Vagina (tissue), 2 donors: ENCODE measurements at places on chromosomes 7 and 10. TPM values are rescaled to one million over a fixed set of nuclear protein-coding genes. Genes with fewer than 3 reads are reported as not detected.
A peak's percentile ranks its signal among the peaks of the same experiment; 100 is the strongest.

GRCh38 chr7:12092499-12093130 is 118.5 kb upstream of the TMEM106B start:
- no peaks in the 10 kb centered on the region for H3K36me3 ChIP-seq
- H3K27me3 ChIP-seq: no peaks in the 10 kb centered on the region
- no peak overlapping the region for H3K4me3 ChIP-seq

DNA sequence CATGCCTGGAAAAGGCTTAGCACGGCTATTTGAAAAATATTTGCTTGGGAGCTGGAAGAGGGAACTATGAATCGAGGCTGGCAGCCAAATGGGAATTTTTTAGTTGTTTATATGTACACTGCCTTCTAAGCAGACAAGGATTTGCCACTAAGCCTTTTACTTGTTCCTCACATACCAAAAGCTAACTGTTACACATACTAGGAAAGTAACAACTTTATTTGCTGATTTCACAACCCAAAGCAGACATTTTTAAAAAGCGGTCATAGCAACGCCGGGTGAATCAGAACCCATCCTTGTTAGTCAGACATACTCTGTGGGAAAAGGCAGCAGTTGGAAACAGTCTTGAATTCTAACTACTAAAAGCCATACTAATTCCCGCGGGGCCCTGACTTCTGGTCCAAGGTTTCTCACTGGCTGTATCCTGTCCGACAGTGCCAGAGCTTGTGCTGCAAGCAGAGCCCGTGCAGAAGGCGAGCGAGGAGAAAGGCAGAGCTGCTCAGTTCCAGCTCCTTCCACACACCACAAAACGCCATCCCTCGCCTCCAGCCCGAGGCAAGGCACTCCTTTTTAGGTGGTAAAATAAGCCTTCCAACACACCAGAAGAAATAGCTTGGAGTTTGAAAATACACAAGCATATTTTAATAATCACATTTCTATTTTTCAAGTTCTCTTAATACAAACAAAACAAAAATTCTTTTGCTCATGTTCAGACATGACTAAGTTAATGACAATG is 89.2 kb downstream of the RNF216 start:
- peaks cover 93% of the 10 kb centered on the region for H3K4me1 ChIP-seq
- no peaks in the 10 kb centered on the region for H3K27me3 ChIP-seq
- peak overlapping the region; percentile 83 for H3K27ac ChIP-seq
- peak; percentile 97 for DNase-seq
- H3K4me3 ChIP-seq: no peak overlapping the region

- H3K27ac ChIP-seq: no peak overlapping the region
- no peaks in the 10 kb centered on the region for H3K27me3 ChIP-seq
- H3K36me3 ChIP-seq: no peaks in the 10 kb centered on the region
- no peak for DNase-seq
Measured at GRCh38 chr10:57014758-57015157, 653.7 kb upstream of the ZWINT start.

DNA sequence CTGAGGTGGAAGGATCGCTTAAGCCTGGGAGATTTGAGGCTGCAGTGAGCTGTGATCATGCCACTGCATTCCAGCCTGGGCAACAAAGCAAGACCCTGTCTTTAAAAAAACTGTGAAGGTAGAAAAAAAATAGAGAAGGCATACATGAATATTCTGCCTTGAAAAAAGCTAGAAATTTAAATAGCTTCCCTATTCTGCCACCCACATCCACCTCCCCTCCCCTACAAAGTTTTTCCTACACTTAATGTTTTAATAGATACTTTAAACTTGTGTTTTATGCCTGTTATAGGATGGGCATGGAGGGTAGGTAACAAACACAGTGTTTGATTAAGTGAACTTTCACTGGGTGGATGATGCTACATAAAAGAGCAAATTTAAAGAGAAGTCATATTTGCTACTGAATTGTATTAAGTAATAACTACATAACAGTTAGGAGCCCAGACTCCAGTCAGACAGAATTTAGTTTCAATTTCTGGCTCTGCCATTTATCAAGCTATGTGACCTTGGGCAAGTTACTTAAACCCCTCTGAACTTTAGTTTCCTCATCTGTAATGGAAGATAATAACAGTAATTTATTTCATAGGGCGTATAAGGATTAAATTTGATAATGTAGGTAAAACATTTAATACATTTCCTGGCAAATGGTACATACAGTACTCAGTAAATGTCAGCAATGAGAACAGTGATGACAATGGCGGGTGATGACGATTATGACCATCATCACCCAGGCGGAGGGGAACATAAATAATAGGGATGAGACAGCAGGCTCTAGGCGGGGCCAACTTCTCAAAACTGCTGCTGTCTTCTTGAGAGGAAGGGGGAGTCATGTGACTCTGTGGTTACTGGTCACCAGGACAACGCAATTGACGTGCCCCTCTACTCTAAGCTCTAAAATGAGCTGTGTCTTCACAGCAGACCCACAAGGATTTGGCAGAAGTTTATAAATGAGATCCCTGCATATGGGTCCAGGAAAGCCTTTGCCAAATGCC is 15.8 kb downstream of the DNMBP start:
- peaks cover 64% of the 10 kb centered on the region for H3K4me1 ChIP-seq
- DNase-seq: no peak
- H3K4me3 ChIP-seq: no peak overlapping the region
- H3K36me3 ChIP-seq: no peaks in the 10 kb centered on the region

MCU gene
- 44.7 TPM for total RNA-seq

DNA sequence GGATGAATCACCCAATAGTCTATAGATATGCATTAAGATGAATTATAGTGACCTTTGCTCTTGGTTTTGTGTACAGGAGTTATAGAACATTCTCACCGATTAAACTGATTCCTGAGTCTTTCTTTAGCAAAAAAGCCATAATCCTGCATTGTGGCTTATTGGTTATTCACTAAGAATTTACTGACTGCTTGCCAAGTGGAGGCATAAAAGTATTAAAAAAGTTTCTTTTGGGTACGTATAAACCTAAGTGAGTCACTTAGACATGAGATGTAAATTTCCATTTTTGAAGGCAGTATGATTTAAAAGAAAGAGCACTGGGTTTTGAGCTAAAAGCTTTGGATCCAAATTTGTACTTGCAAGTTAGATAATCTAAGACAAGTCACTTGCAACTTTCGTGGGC is 100.7 kb downstream of the CDK6 start:
- no peaks in the 10 kb centered on the region for H3K36me3 ChIP-seq
- DNase-seq: no peak
- no peak overlapping the region for H3K27ac ChIP-seq

MALSU1 gene
- total RNA-seq: 56.7 TPM

DNA sequence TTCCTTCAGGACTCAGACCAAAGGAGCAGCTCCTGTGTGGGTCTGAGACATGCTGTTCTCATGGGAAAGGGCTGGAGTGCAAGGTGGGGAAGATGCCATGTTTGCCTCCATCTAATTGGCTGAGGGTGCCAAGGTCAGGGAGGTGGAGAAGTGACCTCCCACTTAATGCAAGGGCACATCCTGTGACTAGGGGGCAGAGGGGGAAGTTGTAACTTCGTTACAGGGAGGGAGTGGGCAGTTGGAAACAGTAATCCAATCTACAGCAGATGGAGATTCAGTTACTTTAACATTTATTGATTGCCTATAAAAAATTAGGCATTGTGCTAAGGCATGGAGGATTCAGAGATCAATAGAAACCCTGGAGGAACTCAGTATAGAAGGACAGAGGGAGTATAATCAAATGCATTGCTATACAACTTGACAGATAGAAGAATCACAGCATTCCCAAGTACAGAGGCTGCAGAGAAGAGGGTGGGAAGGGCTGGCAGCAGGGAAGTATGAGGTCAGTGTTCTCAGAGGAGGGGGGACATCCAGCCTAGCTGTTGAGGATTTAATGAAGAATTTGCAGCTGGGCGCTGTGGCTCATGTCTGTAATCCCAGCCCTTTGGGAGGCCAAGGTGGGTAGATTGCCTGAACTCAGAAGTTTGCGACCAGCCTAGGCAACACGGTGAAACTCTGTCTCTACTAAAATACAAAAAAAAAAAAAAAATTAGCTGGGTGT is 75.9 kb downstream of the CCNY start:
- DNase-seq: no peak
- no peaks in the 10 kb centered on the region for H3K27me3 ChIP-seq
- H3K27ac ChIP-seq: no peak overlapping the region
- peaks cover 41% of the 10 kb centered on the region for H3K4me1 ChIP-seq
- H3K4me3 ChIP-seq: no peak overlapping the region

LRRC17 gene
- total RNA-seq: 2.9 TPM

DNA sequence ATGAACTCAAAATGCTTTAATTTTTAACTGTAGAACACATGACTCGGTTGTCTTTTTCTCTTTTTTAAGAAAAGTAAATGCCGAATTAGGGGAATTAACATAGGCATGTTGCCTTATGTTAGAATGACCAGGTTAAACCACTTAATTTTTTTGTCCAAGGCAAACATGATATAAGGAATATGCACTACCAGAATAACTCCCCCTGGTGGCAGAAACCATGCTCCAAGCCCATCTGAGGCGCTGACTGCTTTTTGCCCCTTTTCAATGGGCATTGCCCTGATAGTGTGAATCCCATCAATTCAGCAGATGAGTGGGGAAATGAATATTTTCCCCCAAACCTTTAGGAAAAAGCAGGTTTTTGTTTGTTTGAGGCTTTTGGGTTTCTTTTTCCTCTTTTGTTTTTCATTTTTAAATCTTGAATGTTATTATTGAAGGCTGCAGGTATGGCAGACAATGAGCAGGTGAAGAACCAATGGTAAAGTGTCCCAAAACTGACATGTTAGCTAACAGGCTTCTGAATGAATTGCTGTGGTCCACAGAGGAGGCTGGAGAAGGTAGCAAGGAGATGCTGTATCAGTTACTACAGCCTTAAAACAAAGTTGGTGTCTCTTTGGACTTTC is 284.3 kb downstream of the SORCS3 start:
- H3K27ac ChIP-seq: no peak overlapping the region
- H3K36me3 ChIP-seq: no peaks in the 10 kb centered on the region
- H3K4me1 ChIP-seq: no peaks in the 10 kb centered on the region
- H3K4me3 ChIP-seq: no peak overlapping the region
- no peaks in the 10 kb centered on the region for H3K27me3 ChIP-seq

GRCh38 chr7:139548302-139549028 is 25.0 kb downstream of the CLEC2L start:
- no peak for DNase-seq
- no peaks in the 10 kb centered on the region for H3K4me1 ChIP-seq
- H3K36me3 ChIP-seq: no peaks in the 10 kb centered on the region
- no peaks in the 10 kb centered on the region for H3K27me3 ChIP-seq

- H3K27ac ChIP-seq: no peak overlapping the region
- no peaks in the 10 kb centered on the region for H3K4me1 ChIP-seq
- DNase-seq: no peak
- no peak overlapping the region for H3K4me3 ChIP-seq
Measured at GRCh38 chr7:70384891-70385290, 747.1 kb upstream of the GALNT17 start.

DNA sequence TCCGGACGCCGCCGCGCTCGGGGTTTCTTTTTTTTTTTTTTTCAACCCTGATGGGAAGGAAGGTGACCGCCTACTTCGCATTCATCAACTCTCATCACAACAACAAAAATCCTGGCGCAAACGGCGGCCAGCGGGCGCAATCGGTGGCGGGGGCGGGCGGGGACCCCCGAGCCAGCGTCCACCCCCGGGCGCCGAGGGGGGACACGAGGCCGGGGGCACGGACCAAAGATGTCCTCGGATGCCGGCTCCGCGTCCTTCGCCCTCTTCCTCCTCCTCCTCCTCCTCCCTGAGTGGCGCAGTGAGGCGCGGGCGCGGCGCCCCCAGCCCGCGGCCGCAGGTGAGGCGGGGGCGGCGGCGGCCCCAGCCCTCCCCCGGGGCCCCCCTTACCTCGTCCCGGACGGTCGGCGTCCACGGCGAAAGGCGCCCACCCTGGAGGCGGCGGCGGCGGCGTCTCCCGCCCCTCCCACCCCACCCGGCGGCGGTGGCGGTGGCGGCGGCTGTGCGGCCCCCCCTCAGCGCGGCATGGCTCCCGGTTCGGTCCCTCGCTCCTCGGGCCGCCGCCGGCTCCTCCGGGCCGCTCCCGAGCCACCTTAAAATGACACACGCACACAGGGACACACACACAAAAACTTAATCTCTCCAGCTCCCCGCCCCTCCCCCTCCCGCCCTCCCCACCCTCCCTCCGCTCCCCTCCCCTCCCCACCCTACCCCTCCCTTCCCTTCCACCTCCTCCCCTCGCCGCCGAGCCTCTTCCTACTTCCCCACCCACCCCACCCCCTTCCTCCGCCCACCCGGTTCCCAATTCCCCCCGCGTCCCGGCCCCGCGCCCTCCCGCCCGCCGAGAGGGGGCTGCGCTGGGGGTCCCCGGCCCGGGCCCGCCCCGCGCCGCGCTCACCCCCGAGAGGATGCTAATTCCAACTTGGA is at the start of gene CTBP2:
TSS of gene CTBP2 (minus strand) at position 632 of the 924 bp plus-strand sequence.
- peaks cover 41% of the 10 kb centered on the region for H3K4me1 ChIP-seq
- H3K36me3 ChIP-seq: no peaks in the 10 kb centered on the region
- peak within 1 kb of the TSS; percentile 98 for H3K27ac ChIP-seq
- H3K4me3 ChIP-seq: peak within 1 kb of the TSS; percentile 78
- H3K27me3 ChIP-seq: no peaks in the 10 kb centered on the region

TMEM178B gene
- total RNA-seq: 1.2 TPM

GRCh38 chr7:157358041-157358752 is 21.4 kb downstream of the DNAJB6 start:
- no peak for DNase-seq
- H3K27ac ChIP-seq: peak overlapping the region; percentile 27
- no peaks in the 10 kb centered on the region for H3K27me3 ChIP-seq

DNA sequence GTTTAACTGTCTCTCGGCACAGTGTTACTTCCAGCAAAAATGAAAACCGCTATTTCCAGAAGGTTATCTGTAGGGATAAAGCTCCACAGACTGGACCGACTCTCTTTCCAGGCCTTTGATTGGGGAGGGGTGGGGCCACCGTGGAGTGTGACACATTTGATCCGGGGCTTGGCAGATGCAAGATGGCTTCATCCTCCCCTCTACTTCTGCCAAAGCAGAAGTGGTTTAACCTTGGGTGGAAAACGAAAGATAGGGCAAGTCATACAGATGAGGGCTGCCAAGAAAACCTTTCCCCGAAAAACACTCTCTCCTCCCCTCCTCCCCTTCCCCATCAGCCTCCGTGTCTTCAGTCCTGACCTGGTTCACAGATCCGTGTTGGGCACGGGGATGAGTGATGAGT is 139.7 kb upstream of the SH2B2 start:
- no peak for DNase-seq
- H3K4me3 ChIP-seq: no peak overlapping the region
- no peak overlapping the region for H3K27ac ChIP-seq

- no peaks in the 10 kb centered on the region for H3K4me1 ChIP-seq
- no peak for DNase-seq
- no peak overlapping the region for H3K4me3 ChIP-seq
- H3K27me3 ChIP-seq: no peaks in the 10 kb centered on the region
Measured at GRCh38 chr7:157440346-157441022, 103.7 kb downstream of the DNAJB6 start.

DNA sequence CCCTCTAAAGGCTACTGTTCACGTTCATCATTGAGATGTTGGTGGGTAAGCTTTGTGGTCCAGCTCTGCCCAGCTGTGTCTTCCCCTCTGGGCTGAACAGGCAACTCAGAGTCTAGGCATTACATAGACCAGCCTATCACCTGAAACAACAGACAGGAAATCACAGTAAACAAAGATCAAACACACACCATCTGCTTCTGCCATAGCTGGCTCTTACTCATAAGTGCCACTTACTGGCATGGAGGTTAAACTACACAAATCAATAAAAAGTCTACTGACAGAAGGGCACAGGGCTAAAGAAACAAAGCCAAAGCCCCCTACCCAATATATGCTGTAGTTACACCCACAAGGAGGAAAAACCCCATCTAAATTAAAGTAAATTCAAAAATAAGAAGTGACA is 35.0 kb downstream of the SEPTIN14 start:
- no peak overlapping the region for H3K27ac ChIP-seq
- DNase-seq: no peak
- H3K4me3 ChIP-seq: no peak overlapping the region
- no peaks in the 10 kb centered on the region for H3K27me3 ChIP-seq
- no peaks in the 10 kb centered on the region for H3K36me3 ChIP-seq
- no peaks in the 10 kb centered on the region for H3K4me1 ChIP-seq
